ENCODE measurements at places on chromosomes 1 and 21.

DNA sequence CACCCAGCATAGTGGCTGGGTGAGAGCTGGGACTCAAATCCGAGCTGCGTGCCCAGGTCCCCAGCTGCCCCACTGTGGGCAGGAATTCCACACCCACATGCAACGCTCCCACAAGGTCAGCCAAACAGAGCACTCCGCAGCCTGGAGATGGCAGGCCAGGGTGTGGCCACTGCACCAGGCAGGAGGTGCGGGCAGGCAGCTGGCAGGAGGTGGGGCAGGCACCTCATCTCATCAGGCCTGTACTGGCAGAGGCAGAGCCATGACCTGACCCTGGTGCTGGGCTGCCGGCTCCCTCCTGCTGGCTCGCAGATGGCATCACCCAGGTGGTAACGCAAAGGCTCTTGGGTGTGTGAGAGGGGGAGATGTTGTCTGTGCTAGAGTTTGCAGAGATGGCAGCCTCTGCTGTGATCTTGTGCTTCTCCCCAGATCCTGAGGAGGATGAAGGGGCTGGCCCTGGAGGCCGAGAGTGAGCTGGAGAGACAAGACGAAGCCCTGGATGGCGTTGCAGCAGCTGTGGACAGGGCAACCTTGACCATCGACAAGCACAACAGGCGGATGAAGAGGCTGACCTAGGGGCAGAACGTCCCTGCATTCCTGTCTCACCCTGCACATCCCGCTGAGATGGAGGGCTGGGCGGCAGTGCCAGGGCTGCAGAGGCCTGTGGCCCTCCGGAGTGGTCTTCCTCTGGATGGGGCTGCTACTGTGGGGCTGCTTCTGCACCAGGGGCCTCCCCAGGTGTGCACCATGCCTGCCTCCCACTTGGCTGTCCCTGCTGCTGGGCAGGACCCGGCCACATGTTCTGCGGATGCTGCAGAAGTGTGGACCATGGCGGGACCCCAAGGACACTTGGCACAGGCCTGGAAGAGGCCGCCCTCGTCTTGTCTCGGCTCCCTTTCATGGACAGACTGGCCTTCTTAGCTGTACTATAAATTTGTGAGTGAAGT is 35.1 kb upstream of the PRSS38 start:
- DNase-seq, result no peak

DNA sequence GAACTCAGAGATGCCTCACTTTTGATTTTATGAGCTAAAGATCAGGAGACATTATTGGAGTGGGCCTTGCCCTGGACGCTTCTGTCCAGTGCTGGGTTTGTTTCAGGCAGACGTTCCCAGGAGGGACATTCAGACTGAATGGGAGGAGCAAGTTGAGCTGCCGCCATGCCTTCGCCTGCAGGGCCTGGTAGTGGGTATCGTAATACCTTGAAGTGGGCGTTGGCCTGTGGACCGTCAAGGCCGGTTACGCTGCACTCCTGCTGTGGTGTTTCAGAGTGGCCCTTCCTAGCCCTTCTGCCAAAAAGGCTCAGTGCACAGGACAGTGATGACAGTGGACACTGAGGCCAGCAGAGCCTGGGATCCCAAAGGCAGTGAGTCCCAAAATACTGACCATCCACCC is 1.6 kb downstream of the FAM3B start:
- DNase-seq, result no peak

DNA sequence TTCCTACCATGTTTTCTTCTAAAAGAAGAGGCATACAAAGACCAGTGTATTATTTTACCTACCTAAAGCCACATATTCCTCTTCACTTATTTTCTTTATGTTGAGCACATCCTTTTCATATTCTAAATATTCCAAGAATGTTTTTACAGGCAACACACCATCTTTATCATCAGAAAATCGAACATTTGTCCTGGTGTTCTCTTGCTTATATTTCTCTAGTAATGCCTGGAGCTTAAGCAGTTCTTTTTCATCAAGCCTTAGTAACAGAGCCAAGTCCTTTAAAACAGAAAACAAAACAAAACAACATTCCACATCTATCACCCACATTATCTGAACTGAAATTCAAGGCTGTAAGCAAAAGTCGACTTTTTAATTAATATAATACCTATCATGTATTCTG is 88.7 kb downstream of the IARS2 start:
- no peak for DNase-seq

DNA sequence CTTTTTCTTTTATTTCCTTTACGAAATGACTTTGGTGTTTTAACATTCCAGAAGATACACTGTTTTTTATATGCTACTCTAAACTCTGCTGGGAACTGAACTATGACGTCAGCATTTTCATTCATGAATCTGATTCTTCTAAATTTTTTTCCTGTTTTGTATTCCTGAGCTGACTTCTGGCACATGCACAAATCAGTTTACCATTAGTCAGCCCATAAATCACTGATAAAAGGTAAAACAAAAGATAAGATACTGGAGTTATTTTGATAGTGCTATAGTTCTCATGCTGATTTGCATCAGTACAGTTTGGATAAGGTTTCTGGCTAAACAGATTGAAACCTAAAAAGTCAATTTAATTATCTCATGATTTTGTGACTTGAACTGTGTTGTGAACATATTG is 10.4 kb downstream of the CAMTA1 start:
- no peak for DNase-seq

- no peak for DNase-seq
Measured at GRCh38 chr1:47696737-47697441, 259.0 kb downstream of the FOXD2 start.

DNA sequence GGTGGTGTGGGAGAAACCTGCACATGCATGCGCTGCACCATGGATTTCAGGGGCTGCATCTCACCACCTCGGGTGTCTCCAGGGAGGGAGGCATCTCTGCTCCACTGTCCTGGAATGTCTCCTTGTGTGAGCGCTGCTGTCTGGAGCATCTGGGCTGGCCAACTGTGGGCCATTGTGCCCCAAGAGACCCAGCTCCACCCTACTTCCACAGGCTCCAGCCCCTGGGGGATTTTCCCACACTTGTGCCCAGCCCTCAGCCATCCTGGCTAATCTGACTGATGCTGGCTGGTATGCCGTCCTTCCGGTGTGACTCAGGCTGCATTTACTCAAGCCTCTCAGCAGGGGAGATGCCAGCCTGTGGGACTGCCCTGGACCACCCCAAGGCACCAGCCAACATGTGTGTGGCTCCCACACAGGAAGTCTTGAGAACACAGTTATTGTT is 62.0 kb downstream of the TRIM11 start:
- DNase-seq, result no peak

GRCh38 chr1:28905921-28906666 is 8.3 kb upstream of the EPB41 start:
- no peak for DNase-seq

Data from NCI-H1417 treated with DMSO at 0.1 percent for 48 hours (cell line).